Right cardiac atrium (tissue), 5 donors: ENCODE measurements at places on chromosomes 7 and 10. TPM values are rescaled to one million over a fixed set of nuclear protein-coding genes. Genes with fewer than 3 reads are reported as not detected.

The ZNF282 gene
- polyA plus RNA-seq = 8.0 TPM

The NFE2L3 gene
- 1.1 TPM for polyA plus RNA-seq

The FFAR4 gene
- 0.14 TPM for polyA plus RNA-seq

The C1QL3 gene
- polyA plus RNA-seq = 0.09 TPM

The PODXL gene
- 29.1 TPM for polyA plus RNA-seq

The TMEM60 gene
- 16.3 TPM for polyA plus RNA-seq

The C7orf57 gene
- polyA plus RNA-seq = not detected

The FAM237B gene
- polyA plus RNA-seq = not detected

The PTPRN2 gene
- polyA plus RNA-seq = 1.9 TPM

The PRLHR gene
- not detected for polyA plus RNA-seq
